ENCODE measurements at places on chromosomes 6 and 20.

DNA sequence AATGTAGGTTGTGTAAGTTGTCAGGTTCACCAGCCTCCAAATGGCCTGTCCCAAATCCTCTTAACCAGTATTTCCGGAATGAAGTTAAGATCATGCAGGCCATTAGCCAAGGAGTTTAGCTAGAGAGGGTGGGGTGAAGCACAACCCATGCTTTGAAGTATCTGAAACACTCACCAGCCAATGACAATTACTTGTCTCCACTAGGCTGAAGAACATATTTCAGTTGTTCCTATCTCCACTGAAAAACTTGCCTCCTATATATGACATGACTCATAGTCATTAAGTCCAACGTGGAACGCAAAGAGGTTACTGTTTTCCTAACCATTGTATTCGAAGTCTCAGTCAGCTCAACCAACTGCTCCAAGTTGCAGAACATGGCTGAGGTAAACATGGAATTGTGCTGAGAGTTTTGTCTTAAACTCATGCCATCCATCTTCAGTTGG, 37.4 kb upstream of the TNFAIP3 start:
- no peak for DNase-seq

- DNase-seq = no peak
Observed at GRCh38 chr6:33273924-33274902, 2.3 kb downstream of the RPS18 start.

GRCh38 chr6:51660767-51661166, 426.6 kb downstream of the PKHD1 start:
- DNase-seq = no peak

DNA sequence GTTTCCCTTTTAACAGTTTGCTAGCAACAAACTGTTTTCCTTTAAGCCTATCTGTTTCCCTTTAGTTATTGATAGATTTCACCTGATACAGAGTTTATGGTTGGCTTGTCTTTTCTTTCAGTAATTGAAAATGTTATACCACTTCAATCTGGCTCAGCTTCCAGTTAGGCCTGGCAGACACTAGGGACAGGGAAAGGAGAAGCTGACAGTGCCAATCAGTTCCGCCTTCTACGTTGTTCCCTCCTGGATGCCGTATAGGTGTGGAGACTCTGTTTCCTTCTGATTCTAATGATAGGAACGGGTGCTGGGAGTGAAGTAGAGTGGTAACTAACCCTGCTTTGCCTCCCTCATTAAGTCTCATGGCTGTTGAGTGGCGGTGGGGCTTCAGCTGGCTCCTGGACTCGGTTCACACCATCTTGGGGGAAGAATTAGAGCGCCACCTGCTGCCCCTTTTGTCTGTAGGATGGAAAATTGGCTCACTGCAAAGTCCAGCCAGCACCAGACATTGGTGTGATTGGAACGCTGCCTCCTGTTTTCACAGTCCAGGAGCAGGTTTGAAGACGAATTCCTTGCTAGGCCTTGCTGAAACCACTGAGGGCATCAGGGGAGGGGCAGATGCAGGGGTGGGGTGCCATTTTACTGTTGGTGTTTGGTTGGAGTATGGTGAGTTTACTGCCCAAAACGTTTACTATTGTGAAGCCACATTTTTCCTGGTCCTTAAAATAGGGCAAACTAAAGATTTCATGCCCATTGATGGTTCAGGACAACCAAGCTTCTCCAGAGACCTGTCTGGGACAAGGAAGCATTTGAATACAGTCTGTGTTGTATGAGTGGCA, 1729.5 kb downstream of the GRIK2 start:
- no peak for DNase-seq

DNA sequence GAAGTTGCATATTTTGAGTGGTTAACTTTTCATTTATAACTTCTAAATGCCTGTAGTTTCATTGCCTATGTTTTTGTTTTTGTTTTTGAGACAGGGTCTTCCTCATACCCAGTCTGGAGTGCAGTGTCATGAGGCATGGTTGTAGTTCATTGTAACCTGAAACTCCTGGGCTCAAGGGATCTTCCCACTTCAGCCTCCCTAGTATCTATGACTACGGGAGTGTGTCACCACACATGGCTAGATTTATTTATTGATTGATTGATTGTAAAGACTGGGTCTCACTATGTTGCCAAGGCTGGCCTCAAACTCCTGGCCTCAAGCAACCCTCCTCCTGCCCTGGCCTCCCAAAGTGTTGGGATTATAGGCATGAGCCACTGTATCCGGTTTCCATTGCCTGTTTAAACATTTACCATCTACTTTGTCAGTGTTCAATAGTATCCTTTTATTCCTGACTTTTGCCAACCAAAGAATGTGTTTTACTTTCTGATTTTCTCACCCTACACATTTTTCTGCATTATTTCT, 144.6 kb downstream of the CDKAL1 start:
- DNase-seq = no peak

- DNase-seq = no peak
Observed at GRCh38 chr6:21844120-21844917, 250.8 kb downstream of the SOX4 start.

GRCh38 chr20:37319151-37319671, 26.7 kb upstream of the SRC start:
- DNase-seq = no peak

- DNase-seq = no peak
Observed at GRCh38 chr6:106715922-106716321, 86.5 kb downstream of the QRSL1 start.

GRCh38 chr20:598133-598850, 11.8 kb downstream of the TCF15 start:
- DNase-seq = no peak

DNA sequence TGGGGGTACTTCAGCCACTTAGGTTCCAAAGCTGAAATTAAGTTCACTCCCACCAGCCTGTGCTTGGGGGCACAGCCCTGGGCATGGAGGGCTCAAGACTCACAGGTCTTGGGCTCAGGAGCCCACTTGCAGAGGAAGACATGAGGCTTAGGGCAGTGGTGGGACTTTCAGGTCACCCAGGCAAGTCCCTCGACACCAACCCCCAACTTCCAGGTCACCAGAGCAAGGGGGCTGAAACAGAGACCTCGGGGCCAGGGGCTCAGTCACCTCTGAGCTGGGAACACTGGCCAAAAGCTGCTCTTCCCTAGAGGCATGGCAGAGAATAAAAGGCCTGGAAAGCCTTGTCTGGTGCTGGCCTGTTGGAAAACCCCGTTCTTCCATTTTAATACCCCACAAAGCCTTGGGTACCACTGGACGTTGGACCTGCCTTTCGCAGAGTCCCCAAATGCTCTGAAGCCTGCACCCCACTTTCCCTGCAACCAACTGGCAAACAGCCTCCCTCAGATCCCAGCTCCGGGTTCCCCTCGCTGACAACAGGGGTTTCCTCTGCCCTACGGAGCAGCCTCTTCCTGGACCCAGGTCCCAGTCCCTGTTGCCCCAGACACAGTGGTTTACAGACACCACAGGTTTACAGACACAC, 160.9 kb upstream of the PMEPA1 start:
- DNase-seq = no peak

DNA sequence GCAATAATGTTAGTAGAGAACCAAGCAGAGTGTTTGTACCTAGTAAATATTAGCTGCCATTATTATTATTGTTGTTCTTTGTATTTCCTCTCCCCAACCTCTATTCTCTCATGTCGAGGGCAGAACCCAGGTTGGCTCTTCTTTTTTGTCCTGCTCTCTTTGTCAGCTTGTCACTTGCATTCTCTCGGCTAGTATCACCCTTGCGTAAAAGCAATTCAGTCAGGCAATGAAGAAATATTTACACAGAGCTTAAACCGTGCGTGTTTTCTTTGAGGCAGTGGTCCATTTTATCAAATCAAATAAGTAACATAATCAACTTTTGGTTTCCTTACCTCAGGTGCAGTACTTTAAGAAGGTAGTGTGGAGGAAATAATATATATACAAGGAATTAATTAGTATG, 83.9 kb downstream of the TULP4 start:
- DNase-seq = no peak

- DNase-seq = no peak
Observed at GRCh38 chr6:52155791-52156576, 30.2 kb upstream of the IL17A start.

DNA sequence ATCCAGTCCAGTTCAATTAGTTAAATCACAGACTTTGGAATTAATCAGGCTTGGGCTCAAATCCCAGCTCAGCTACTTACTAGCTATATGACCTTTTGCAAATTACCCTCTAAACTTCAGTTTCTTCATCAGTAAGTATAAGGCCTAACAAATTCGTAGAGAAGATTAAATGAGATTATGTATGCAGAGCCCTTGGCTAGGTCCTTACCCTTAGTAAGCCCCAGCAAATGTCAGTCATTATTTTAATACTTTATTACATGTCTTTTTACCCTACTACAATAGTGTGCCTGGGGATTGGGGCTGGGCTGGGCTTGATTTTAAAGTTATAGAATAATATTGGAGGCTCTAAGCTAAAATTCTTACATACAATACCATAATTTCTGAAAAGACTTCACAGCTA, 326.1 kb upstream of the PREP start:
- no peak for DNase-seq

DNA sequence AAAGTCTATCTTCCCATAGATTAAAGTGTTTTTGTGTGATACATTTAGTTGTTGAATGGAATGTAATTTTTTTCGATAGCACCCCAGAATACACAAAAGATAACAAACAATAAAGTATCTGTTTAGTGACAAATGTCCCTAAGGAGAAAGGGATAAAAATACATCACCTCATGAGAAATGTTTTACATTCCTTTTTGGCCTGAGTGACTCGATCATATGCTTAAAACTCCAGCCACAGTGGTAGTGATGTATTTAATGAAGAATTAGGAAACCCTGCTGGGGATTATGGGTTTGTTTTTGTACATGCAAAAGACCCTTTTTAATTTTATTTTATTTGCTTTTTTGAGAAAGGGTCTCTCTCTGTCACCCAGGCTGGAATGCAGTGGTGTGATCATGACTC, 4.3 kb upstream of the SGK1 start:
- no peak for DNase-seq

DNA sequence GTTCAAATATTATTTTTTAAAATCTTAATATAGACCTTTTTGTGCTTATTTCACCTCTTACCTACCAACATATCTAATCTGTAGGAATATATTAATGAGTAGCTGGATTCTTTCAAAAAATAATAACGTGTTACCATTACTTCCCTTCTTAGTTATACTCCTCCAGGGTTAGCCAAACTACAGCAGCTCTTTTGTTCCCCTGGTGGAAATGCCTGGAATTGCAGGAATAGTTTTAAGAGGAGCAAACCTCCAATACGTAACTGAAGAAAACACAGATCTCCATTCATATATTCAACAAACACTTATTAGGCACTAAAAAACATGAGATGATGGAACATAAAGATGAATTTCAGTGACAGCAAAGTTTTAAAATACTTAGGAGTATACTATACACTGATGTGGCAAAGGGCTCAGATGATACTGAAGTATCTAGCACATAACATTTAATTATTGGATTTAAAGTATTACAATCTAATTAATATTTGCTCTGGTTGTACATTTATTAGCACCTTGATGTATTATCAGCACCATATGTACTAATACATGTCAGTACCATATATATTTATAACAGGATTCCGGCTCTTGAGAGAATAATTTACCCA, 78.3 kb downstream of the TBX18 start:
- no peak for DNase-seq

DNA sequence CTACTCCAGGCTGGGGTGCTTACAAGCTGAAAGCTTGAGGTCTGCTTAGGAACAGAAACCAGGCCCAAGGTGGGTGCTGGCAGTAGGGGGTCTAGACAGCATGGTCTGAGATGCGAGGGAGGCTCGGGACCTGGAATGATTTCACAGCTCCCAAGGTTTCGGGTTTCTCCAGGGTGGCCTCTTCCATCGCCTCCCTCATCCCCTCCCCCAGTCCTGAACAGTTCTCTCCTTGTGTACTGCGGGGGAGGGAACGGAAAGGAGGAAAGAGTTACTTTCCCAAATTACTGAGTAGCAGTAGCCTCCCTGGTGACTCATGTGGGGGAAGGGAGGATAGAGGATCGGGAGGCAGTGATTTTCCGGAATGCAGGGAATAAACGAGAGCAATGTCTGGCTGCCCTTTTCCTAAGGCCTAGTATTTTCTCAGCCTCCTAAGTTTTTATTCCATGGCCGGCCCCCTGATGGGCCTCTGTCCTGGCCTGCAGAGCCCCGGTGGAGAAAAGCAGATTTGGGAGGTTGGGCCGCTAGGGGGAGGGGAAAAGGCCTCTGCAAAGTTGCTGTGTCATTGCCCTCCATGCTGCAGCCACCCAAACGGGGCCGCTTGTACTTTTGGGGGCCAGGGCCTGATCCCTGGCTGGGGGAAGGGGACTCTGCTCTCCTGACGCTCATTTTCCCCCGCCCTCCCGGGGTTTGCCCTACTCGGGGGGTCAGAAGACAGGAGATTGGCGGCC, 1.5 kb downstream of the BRD2 start:
- DNase-seq = no peak

GRCh38 chr20:8152183-8152582, 20.1 kb downstream of the PLCB1 start:
- DNase-seq = no peak

- no peak for DNase-seq
Observed at GRCh38 chr6:79574174-79574573, 36.9 kb upstream of the LCA5 start.

- DNase-seq = no peak
Observed at GRCh38 chr6:110622912-110623578, 146.6 kb upstream of the SLC22A16 start.

DNA sequence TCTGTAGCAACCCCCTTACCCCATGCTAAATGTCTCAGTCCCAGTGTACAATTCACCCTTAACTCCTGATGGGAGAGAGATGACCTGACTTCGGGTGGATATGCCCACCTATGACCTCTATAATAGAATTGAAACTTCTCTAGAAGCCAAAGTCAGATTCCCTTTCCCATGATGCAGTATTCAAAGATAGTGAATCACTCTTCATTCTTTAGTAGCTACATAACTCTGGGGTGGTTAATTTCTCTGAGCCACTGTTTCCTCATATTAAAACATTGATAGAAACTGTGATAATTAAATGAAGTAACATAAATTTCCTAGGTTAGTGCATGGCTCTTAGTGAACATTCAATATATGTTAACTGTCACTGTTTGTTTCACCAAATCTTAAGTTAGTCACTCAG, 500.4 kb downstream of the COL12A1 start:
- DNase-seq = no peak

GRCh38 chr20:26218301-26218700, 521.6 kb upstream of the ZNF337 start:
- DNase-seq = no peak

DNA sequence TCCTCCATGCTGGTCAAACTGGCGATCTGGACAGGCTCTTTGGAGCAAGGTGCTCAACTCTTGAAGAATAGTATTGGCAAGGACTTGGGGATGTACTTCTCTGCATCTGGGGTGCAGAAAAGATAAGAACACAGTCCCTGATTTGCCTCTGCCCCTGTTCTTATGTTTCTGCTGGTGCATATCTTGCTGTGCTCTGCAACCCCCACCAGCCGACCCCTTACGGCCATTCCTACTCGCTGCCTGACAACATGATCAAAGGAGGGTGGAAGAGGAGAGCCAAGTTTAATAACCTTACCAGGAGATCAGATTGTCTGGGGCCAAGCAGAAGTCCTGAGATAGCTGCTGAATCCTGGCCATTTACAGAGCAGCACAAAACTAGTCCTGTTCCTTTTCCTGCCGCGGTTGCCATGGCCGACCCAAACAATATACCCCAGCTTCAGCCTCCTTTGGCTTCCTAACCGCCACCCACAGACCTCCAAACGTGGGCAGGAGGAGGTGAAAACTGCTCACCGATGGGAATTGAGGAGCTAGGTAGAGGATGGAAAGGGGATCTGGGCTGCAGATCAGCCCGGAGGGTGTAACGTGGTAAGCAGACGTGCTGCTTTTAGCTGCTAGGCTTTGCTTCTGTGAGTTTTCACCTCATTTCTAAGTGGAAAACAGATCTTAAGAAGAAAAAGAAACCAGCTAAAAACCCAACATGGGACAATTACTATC, 60.9 kb downstream of the ATXN1 start:
- DNase-seq = no peak
